ENCODE measurements at places on chromosomes 12 and 14. TPM values are rescaled to one million over a fixed set of nuclear protein-coding genes. Genes with fewer than 3 reads are reported as not detected.

PRDM4 gene
- 36.4 TPM for polyA plus RNA-seq

FZD10 gene
- 3.4 TPM for polyA plus RNA-seq

METTL1 gene
- polyA plus RNA-seq = 31.3 TPM

TMEM63C gene
- 2.2 TPM for polyA plus RNA-seq

KLHDC1 gene
- polyA plus RNA-seq = 3.5 TPM
